ENCODE measurements at places on chromosomes 6 and 20.

DNA sequence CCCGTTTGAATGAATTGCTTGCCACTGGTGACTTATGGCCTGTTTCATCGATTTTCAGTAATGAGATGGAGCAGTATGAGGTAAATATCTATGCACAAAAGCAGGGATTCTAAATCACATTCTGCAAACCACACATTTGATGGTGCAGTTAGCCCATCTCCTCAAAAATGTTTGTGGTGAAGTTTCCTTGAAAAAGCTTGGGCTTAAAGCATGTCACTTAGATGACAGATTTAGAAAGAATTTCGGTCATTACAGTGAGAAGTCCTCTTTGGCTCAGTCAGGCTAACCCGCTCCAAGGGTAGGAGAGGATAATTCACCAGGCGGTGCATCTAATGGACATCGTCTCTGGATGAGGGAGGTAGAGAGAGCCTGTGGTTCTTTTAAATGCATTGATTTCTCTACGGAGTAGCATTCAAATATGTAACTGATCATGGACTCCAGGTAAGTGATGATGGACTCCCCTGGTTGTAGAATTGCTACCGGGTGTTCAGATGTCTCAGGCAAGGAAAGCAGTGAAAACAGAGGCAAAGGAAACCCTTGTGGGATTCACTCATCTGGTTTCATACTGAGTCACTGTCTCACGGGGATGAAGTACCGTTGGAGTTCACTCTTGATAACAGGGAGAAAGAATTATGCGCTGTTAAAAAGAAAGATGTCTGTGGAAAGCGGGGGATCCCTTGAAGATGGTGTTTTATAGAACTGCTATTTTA lies 65.3 kb downstream of the AIG1 start:
- DNase-seq = no peak

DNA sequence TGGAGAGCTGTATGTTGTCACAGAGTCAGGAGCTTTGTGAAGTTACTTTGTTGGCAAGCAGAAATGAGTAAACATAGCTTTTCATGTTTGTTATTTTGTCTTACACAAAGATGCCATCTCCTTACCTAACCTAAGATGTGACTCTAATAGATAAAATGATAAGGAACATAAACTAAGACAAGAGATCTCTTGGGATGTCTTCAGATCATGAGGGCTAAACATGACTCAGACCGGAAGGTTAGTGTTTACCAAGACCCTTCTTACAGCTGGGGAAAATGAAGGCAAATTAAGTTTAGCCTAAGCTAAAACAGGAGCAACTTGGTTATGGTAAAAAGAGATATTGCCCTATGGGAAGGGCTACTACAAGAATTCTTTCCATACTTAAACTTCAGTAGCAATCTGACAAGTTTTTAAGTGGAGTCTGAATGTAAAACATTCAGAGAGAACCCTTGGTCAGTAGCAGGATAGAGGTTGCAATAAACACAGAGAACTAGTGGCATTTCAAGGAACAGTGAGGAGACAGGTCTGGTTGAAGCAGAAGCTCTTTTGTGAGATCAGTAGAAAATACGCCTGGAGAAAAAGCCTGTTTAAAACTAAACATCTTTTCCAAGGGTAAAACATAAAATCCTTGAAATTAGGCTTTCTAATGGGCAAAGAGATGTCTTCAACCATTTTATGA lies 29.9 kb downstream of the SGK1 start:
- no peak for DNase-seq

DNA sequence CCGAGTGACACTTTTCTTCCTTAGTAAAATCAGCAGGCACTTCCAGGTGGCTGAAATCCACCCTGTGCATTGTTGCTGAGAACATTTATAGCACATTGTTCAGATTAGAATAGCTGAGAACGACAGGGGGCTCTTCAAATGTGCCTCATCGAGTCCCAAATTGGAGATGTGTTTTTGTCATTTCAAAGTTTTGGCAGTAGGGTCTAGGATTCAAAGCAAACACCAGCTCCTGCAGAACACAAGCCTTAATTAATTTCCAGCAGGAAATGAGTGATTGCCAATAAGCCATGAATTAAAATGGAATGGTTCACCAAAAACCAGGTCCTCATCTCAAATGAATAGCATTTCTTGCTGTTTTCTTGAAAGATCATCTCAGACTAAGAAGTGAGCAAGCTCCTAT lies 171.6 kb downstream of the PLCB1 start:
- DNase-seq = no peak

- DNase-seq = peak; percentile 43
Observed at GRCh38 chr20:58740356-58741308, 48.0 kb downstream of the NPEPL1 start.

DNA sequence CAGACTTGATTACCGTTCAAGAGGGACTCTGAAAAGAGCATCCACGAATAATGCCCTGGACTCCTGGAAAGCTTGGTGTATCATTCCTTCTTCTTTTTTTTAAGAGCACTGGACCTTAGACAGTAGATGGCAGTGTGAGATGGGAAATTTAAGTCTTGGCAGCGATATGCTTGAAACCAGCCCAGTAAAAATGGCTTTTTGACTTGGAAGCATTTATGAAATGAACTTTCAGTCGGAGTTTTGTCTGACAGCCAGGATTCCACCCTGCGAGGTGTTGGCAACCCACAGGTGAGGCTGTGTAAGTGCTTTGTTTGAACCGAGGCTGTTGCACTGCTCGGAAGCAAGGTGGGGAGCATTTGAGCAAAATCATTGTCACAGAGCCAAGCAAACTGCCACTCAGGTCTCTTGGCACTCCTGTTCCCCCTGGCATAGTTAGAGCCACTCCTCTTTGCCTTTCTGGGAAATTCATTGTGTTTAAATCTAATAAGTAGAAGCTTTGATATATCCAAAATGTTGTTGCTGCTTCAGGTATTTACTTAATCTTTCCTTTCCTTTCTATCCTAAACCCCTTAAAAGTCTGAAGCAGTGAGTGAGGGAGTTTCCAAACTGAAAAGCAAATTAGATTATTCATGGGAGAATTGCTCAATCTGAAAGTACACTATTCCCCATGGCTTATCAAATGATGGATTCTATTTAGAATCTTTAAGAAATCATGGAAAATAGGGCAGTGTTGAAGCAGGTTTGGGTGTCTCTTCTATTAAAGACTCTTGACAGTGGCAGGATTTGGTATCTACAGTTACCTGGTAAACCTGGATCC lies 272.8 kb upstream of the SLC35B3 start:
- no peak for DNase-seq

DNA sequence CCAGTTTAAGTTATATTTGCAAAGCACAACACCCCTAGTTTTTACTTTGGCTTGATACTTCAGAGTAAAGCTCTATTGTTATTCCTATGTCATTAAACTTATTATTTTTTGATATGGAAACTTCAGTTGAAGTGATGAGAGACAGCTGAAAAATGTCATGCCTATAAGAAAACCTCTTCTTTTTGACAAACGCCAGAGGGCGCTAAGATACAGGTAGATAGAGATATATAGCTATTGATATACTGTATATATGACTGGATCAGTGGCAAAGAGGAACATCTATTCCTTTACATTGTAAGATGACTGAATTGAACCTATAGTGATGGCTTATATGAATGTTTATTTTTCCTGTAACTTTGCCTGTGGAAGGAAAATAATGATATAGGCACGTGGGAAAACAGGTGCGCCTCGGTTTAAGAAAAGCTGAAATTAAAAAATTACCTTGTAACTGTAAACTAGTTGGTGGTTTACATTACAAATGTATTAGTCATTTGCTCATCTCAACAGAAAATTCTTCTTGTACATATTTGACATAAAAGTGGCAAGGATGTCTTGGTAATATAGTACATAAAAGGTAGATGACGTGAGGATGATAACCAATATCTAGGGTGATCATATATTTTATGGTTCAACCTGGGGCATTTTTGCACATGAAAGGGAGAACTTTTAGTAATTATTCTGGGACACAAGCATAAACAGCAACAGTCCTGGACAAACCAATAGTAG lies 74.1 kb downstream of the LAMA4 start:
- DNase-seq = no peak

- no peak for DNase-seq
Observed at GRCh38 chr6:107843400-107843799, 19.3 kb upstream of the SCML4 start.

All from type B pancreatic cell (in vitro differentiated cells).